Fibroblast of the aortic adventitia (primary cell): ENCODE measurements at places on chromosomes 2 and 18.

DNA sequence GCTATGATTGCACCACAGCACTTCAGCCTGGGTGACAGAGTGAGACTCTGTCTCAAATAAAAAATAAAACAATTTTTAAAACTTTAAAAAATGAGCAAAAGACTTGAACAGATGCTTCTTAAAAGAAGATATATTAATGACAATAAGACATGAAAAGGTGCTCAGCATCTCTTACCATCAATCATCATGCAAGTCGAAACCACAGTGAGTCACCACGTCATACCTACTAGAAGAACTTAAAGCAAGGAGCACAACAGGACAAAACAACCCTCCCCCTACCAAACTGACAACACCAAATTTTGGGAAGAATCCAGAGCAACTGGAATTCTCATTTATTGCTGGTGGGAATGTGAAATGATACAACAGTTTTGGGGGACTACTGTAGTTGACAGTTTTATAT is 251.6 kb downstream of the BCL2 start:
- no peak for DNase-seq

DNA sequence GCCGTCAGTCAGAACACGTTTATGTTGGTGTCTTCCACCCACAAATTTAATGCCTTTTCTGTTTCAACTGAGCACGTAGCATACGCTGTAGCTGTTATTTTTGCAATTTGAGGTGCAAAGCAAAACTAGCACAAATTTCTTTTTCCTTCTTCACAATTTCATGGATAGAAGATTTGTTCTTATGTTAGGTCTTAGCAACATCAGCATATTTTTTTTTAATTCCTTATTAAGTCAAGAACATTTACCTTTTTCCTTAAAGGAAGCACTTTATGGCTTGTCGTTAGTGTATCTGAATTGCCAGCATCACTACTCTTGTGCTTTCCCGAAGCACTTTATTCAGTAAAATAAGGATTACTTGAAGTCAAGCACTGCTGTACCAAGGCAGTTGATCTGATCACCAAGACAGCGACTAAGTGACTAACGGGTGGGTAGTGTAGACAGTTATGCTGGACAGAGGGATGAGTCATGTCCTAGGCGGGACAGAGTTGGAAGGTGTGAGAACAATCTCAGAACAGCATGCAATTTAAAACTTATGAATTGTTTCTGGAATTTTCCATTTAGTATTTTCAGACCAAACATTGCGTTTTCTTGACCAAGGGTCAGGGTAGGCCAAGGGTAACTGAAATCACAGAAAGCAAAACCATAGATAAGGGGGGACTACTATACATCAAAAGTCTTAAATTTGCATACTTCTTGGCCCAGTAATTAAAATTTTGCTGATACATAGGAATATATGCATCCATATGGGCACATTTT is 13.3 kb downstream of the BABAM2 start:
- DNase-seq, result no peak

GRCh38 chr18:57276829-57277228 is 75.5 kb upstream of the ST8SIA3 start:
- no peak for DNase-seq

DNA sequence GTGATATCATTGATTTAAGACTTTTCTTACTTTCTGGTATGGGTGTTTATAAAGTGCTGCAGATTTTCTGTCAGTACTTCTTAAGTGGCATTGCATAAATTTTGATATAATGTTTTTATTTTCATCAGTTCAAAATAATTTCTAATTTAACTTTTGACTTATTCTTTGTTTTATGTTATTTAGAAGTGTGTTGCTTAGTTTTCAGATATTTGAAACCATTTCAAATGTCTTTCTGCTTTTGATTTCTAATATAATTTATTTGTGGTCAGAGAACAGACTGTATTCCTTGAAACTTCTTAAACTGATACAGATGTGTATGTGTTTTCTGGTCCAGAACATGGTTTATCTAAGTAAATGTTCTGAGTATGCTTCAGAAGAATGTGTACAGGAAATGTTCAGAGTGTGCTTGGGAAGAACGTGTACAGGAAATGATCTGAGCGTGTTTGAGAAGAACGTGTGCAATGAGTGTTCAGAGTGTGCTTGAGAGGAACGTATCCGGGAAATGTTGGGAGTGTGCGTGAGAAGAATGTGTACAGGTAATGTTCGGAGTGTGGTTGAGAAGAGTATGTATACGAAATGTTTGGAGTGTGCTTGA is 265.7 kb upstream of the HS6ST1 start:
- DNase-seq, result peak; percentile 87

- DNase-seq, result no peak
Observed at GRCh38 chr18:54165450-54165849, 59.0 kb downstream of the MBD2 start.

- peak; percentile 2 for DNase-seq
Observed at GRCh38 chr2:14944562-14945346, 312.2 kb downstream of the LRATD1 start.

DNA sequence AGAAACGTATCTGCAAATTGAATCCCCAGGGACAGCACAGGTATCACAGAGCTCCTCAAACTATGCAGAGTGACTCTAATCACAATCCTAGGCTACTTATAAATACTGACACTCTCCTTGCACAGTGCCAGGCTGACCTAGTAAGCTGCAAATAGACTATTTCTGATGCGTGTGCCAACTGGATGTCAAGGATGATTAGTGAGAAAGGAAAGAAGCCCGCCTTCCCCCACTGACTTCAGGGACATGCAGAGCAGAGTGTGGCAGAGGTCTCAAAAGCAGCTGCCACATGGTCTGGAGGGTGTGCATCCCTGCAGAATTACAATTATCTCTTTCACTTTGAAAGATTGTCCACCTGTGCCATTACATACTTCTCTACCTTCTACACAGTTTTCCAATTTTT is 235.6 kb downstream of the CPS1 start:
- no peak for DNase-seq

DNA sequence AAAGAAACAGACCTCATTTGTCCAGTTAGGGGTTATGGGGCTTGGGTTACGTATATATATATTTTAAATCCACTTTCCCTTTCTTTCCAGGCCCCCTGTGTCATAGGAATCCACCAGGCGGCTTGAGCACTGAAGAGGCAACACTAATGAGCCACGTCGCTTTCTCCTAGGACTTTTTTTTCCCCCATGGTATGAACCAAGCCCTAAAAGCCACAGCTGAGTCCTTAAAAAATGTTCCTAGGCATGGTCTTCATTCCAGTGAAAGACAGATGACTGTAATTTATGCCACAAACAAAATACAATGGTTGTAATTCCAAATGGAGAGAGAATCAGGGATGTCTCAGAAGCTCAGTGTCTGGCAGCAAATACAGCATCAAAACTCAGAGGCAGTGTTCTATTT is 146.8 kb downstream of the EPHA4 start:
- DNase-seq, result no peak

- DNase-seq, result no peak
Observed at GRCh38 chr18:55163550-55163949, 204.3 kb upstream of the CCDC68 start.

- DNase-seq, result no peak
Observed at GRCh38 chr2:143150287-143150686, 21.1 kb downstream of the ARHGAP15 start.

GRCh38 chr18:71951001-71951400 is 593.1 kb downstream of the CBLN2 start:
- DNase-seq, result no peak

GRCh38 chr18:57113799-57114420 is 33.0 kb upstream of the BOD1L2 start:
- no peak for DNase-seq

- DNase-seq, result peak; percentile 96
Observed at GRCh38 chr18:8615397-8616027, 6.3 kb downstream of the RAB12 start.

DNA sequence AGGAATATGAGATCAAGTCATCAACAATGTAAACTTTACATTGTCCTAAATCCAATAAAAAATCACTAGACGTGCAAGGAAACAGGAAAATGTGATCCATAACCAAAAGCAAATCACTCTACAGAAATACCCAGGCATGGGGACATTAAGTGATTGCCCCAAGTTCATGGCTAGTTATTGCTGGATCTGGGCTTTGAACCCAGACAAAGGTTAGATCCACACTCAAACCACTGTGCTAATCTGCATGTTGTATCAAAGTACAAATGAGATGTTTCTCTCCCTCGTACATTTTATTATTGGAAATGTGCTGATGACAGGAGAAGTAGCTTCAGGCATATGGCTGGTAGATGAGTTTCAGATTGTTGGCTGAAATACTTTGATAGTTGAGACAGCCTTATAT is 2.7 kb upstream of the ARL5A start:
- no peak for DNase-seq

DNA sequence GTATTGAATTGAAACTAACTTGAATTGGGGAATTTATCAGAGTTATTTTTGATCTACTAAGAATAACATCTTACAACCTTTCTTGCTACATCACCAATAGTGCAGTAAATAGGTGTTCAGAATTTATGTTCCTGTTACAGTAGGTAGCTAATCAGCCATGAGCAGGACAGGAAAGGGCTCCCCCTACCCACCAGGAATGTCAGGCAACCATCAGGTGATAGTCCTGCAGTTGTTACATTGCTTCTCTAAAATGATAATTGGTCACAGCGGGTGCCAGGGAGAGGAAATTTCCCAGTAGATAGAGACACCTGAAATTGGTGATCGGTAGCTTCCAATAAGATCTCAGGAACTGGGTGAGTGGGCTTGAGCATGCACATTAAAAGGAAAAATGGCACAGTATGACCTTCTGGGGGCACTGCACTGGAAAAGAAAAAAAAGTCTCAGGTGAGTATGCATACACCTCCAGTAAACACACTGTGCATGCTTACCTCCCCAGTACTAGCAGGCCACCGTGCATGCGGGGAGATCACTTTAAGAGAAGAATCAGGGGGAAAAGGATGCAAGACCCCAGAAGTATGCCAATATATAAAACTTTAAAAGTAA is 1092.0 kb upstream of the LRRTM1 start:
- DNase-seq, result no peak

DNA sequence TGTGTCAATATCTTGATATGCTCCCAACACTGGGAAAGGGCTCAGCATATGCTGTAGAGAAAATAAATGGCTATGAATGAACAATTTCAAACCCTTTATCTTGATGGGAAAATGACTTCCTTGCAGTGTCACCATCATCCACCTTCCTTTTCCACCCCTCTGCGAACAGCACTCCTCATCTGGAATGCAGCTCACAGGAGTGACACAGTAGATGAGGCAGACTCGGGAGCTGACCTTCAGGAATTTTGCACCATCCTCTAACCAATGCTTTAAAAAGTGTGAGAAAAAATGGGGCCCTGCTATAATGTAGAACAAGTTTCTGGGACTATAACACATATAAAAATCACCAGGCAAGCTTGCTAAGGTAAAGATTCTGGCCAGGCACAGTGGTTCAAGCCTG is 41.3 kb upstream of the YPEL5 start:
- no peak for DNase-seq

GRCh38 chr2:75870133-75870532 is 159.4 kb upstream of the GCFC2 start:
- DNase-seq, result no peak

DNA sequence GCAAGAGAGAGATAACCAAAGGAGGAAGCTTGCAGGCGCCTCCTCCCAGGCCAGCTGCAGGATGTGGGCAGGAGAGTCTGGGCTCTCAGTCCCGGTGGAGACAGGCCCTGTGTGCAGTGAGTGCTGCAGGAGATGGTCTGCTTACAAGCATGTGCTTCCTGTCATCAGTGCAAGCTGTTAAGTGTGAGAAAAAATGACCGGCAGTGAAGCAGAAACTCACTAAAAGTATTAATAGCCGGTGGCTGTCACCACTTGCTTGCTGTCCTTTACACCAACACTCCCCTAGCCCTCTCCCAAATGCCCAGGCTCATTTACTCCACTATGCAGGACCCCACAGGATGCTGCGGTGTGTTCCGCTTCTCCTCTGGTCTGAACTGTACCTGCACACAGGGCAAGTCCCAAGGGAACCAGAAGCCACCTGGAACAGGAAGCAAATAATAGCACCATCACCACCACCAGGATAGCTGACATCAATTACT is 435.6 kb upstream of the HS6ST1 start:
- DNase-seq, result no peak

DNA sequence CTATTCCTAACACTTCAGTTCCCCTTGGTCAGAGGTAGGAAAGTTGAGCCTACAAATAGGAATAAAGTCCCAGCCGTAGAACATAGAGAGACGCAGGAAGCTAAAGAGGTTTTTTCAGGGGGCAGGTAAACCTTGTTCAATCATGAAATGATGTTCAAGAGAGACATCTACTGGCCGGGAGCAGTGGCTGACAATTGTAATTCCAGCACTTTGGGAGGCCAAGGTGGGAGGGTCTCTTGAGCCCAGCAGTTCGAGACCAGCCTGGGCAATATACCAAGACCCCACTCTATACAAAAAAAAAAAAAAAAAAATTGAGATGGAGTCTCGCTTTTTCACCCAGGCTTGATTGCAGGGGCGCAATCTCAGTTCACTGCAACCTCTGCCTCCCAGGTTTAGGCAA is 66.7 kb upstream of the DNAJC10 start:
- peak; percentile 50 for DNase-seq

GRCh38 chr2:78721355-78722033 is 304.0 kb upstream of the REG3G start:
- no peak for DNase-seq

DNA sequence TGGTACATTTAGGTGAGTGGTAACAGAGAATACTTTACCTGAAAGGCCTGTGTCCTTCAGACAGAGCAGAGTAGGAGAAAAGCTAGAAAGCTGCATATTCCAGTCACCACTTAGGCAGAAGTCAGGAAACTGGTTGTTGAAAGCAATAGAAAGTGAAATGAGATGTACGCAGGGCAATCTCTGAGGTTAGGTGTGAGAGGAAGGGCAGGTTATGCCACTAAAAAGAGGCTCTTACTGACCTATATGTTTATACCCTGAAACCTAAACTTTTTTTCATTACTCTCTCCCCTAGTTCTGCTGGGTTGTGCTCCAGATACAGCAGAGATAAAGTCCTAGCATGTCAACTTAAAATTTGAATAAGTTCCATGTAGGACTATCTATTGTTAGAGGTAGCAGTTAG is 93.5 kb downstream of the COX7A2L start:
- no peak for DNase-seq

- no peak for DNase-seq
Observed at GRCh38 chr2:222064286-222064685, 234.5 kb downstream of the PAX3 start.

DNA sequence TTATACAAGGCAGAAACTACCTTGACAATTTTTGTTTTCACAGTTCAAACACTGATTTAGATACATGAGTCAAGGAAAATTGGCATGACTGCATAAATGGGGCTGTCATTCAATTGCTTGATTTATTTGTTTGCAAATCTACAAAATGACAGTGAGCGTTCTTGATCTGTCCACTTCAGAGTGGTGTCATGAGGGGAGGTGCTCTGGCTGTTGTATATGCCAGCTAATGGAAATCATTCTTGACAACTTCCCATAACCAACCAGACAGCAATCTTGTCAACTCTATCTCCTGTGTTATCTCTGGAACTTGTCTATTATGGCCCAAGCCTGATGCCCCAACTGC is 120.6 kb upstream of the UGP2 start:
- DNase-seq, result no peak
